ENCODE measurements at places on chromosomes 16 and 17. TPM values are rescaled to one million over a fixed set of nuclear protein-coding genes. Genes with fewer than 3 reads are reported as not detected.

Gene HASPIN
- 3.0 TPM for total RNA-seq

- no peak overlapping the region for H3K4me3 ChIP-seq
- no peaks in the 10 kb centered on the region for H3K4me1 ChIP-seq
- H3K27me3 ChIP-seq, result peaks cover 10% of the 10 kb centered on the region
Observed at GRCh38 chr16:89184933-89185794, 13.6 kb downstream of the CDH15 start.

Gene IGFBP4
- total RNA-seq, result 361 TPM

- no peak for DNase-seq
- H3K36me3 ChIP-seq, result no peaks in the 10 kb centered on the region
- H3K4me1 ChIP-seq, result peaks cover 32% of the 10 kb centered on the region
- H3K27me3 ChIP-seq, result no peaks in the 10 kb centered on the region
- no peak overlapping the region for H3K27ac ChIP-seq
Observed at GRCh38 chr17:20925954-20926353, 116.9 kb downstream of the USP22 start.

GRCh38 chr16:351804-352520, 561 bp downstream of the AXIN1 start:
- peaks cover 8% of the 10 kb centered on the region for H3K4me1 ChIP-seq
- DNase-seq, result peak; percentile 61
- H3K27me3 ChIP-seq, result no peaks in the 10 kb centered on the region
- no peaks in the 10 kb centered on the region for H3K36me3 ChIP-seq
- H3K27ac ChIP-seq, result no peak overlapping the region
- peak overlapping the region; percentile 86 for H3K4me3 ChIP-seq

DNA sequence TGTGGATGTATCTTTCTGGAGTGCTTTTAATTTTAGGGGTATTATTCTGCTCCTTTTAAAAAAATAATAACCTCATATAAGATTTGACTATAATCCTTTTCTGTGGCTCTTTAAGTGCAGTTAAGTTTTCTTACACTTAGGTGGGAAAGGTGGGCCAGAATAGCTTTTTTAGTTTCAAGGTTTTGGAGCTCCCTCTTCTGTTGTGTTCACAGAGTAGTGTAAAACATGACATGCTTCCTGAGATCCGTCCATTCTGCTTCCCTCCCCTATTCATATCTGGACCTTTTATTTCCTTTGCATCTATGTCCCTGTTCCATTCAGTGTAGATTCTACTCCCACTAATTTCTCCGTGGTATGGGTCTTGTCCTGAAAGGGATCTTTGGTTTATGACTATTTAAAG, 12.8 kb downstream of the LRRC36 start:
- no peak overlapping the region for H3K4me3 ChIP-seq
- peak; percentile 42 for DNase-seq
- H3K4me1 ChIP-seq, result no peaks in the 10 kb centered on the region
- H3K36me3 ChIP-seq, result no peaks in the 10 kb centered on the region

All from GM23248 (cell line).